Left renal pelvis (tissue), 4 donors: ENCODE measurements at places on chromosomes 1 and 21.

GRCh38 chr1:30748098-30748698, 9.4 kb downstream of the LAPTM5 start:
- DNase-seq = no peak

DNA sequence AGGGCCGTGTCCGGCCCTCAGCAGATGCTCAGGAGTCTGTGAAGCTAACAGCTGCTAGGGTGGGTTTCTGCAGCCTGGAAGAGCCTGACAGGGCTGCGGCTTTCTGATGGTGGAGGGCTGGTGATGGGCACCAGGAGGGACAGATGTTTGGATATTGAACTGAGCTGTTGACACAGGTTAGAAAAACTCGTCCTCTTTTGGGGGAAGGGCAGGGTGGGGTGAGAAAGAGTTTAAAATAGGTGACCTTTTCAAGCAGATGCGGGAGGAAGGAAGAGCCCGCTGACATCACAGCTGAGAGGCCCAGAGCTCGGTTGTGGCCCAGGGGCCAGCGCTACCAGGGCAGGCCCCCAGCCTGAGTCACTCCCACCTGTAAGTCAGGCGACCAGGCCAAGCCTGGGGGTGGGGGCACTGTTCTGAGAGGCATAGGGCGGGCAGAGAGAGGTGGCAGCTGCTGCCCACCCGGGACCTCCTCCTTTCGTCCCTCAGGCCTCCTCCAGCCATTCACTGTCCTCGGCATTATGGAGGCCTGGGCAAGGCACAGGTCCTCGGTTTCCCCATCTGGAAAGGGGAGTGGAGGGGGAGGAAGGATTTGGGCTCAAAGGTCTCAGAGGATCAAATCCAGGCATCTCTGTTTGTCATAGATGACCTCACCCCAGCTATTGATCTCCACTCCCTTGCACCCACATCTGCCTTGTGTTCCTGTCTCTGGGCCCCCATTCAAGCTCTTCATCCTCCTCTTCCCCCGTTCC, 32.3 kb upstream of the ID3 start:
- no peak for DNase-seq

DNA sequence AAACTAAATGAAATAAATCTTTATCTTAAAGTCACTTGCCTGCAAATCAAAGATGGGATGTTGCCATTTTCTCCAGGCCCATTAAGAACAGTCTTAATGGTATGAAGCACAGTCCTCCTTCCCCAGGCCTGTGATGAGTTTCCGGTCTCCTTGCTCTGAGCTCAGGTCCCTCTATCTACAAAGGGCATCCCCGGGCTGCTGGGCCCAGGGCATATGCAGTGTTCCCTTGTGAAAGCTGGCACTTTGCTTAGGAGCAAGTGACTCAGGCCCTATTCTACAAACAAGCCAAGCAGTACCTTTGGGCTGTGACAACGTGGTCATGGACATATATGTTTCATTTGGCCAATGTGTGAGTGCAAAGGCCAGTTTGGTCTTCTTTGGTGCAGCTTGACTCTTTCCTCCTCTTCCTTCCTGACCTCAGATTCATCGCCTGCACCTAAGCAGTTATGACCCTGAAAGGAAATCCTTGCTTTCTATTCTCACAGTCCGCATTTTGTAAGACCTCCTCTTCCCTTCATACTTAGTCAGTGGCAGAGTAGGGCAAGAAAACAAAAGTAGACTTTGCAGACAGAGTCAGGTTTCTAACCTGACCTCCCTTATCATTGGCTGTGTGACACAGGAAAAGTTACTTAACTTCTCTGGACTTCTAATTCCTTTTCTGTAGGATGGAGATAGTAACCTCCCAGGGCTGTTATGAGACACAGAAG, 109.5 kb downstream of the ERG start:
- no peak for DNase-seq

DNA sequence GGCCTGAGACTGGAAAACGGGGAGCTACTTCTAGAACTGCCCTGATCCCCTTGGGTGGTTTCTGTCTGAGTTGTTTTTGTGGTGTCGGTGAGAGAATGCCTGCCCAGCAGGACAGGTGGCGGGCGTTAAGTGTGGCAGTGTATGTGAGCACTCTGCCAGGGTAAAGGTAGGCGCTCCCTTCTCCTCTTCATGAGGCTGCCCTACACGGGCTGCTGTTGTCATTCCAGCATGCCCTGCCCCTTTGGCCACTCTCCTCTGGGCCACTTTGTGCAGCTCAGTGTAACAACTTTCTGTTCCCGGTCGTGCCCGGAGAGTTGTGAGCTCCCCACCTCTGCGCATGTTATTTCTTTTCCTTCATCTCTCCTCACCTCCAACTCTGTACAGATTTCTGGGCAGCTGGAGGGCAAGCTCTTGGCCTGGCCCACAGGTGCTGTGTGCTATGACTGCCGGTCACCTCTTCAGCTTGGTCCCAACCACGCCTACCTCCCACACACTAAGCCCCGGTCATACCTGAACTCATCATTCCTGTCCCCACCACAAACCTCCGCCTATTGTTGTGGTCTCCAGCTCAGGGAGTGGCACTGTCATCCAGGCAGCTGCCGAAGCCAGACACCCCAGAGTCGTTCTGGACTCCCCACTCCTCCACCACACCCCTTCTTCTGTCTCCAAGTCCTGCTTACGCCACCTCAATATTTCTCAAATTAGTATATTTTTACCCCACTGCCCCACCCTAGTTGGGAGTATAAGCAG, 69.0 kb downstream of the GADD45A start:
- no peak for DNase-seq

DNA sequence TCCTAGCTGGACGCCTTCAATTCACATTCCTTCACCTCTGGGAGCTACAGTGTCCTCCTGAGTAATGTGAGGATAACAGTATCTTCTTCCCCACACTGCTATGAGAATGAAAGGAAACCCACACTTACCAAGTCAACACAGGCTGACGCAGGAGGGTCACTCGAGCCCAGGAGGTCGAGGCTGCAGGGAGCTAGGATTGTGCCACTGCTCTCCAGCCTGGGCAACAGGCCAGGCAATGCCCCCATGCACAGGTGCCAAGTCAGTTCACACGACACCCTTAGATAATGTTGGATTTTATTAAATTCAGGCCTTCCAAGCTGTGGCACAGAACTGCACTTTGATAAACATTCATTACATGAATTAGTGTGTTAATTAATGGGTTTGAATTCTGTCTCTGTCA, 31.9 kb downstream of the MATN1 start:
- DNase-seq = no peak

DNA sequence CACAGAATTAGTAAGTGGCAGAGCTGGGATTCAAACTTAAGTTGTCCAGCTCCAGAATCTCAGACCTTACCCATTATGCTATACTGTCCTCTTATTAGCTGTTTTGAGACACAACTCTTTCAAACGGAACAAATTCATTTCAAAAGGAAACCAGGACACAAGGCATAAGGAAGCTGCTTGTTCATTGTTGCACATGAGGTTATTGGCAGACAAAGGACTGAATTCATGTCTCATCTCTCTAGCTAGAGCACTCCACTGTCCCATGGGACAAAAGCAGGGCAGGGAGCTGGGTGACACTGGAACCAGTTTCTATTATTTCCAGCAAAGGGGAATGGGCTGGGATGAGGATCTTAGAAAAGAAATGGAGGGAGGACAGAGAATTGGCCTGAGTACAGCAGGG, 26.4 kb downstream of the CHI3L2 start:
- DNase-seq = no peak

DNA sequence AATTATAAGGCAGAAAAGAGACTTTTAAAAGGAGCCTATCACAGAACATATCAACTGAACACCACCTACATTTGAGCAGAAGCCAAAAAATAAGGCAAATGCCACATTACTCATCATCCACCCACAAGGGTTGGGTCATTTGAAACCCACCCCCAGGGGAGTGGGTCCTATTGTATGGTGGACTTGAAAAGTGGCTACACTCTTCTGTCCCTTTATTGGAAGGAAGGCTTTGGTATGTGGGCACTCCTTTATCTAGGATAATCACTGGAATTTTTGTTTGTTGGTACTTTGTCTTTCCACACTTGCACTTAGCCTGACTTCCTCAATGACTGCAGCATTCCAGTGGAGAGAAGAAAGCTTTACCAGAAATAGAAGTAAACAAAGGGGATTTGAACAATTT, 157.2 kb upstream of the COL11A1 start:
- DNase-seq = no peak

DNA sequence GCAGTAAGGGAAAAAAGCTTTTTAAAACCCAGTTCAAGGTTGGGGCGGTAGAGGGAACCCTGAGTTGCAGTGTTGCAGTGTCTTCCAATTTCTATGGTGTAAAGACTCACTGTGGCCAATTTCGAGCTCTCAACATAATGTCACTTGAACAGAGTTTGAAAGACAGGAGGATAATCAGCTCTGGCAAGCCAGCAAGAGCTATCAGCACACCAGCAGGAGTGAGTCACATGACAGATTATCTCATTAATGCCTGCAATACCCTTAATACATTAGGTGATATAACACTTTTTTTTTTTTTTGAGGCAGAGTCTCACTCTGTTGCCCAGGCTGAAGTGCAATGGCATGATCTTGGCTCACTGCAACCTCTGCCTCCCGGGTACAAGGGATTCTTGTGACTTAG, 22.8 kb downstream of the SLC9C2 start:
- no peak for DNase-seq

GRCh38 chr1:14538335-14538734, 60.1 kb upstream of the KAZN start:
- DNase-seq = no peak

DNA sequence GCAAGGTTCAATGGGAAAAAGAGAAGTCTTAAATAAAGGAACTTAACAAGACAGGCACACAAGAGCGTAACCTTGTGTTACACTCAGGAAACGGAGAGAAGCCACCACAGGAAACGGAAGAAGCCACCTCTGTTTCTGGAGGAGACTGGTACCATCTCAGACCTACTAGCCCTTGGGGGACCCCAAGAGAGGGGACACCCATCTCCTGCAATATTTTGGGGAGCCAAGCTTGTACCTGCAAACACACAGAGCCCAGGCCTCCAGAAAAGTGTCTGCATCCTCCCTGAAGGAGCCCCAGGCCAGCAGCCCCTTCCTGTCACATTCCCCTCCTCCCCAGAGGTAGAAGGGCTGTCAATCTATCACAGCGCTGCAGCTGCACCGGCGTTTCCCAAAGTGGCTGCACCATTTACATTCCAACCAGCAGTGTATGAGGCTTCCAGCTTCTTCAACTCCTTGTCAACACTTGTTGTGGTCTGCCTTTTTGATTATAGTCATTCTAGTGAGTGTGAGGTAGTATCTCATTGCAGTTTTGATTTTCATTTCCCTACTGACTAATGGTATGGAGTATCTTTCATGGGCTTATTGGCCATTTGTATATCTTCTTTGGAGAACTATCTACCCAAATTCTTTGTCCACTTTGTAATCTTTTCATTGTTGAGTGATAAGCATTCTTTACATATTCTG, 23.0 kb upstream of the PADI1 start:
- DNase-seq = no peak

DNA sequence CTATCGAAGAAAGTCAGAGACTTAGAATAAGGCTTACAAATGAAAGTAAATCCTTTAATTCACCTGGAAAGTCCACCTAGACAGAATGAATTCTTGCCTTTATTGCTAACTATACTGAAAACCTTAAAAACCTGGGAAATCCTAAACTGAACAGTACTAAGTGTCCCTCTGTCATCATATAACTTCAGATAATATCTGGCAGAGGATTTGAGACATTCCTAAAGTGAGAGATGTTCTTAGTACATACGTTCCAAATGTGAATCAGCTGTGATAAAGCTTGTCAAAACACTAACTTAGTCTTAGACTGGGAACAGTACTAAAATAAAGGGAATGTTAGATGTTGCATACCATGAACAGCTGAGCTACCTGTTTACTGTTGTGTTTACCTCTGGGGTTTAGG, 121.7 kb downstream of the TNFSF18 start:
- DNase-seq = no peak

GRCh38 chr21:26709090-26709489, 136.0 kb upstream of the CYYR1 start:
- no peak for DNase-seq

- no peak for DNase-seq
Observed at GRCh38 chr1:71843012-71843411, 439.3 kb downstream of the NEGR1 start.

GRCh38 chr1:45512641-45513054, 9.0 kb downstream of the PRDX1 start:
- peak; percentile 29 for DNase-seq

- DNase-seq = no peak
Observed at GRCh38 chr21:34801519-34802132, 132.8 kb downstream of the CLIC6 start.

GRCh38 chr1:160169553-160170399, 18.4 kb downstream of the ATP1A4 start:
- no peak for DNase-seq

GRCh38 chr1:117244306-117244705, 33.6 kb upstream of the VTCN1 start:
- no peak for DNase-seq

GRCh38 chr21:40379881-40380810, 466.8 kb downstream of the DSCAM start:
- DNase-seq = no peak

- DNase-seq = no peak
Observed at GRCh38 chr1:160261556-160261892, 825 bp downstream of the DCAF8 start.

DNA sequence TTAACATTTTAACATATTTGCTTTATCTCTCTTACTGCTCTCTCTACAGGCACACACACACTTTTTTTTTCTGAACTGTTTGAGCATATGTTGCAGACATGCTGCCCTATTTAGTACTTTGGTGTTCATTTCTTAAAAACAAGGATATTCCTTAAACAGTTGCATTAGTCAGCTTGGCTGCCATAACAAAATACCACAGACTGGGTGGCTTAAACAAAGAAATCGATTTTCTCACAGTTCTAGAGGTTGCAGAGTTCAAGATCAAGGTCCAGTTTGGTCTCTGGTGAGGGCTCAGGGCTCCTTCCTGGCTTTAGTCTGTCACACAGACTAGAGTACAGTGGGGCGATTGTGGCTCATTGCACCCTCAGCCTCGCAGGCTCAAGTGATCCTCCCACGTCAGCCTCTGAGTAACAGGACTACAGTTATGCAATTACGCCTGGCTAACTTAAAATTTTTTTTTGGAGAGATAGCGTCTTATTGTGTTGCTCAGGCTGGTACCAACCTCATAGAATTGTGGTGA, 46.7 kb downstream of the RPRD2 start:
- no peak for DNase-seq

GRCh38 chr1:205147191-205147835, 25.5 kb upstream of the RBBP5 start:
- no peak for DNase-seq

- no peak for DNase-seq
Observed at GRCh38 chr1:11766429-11766776, 4.4 kb downstream of the C1orf167 start.

DNA sequence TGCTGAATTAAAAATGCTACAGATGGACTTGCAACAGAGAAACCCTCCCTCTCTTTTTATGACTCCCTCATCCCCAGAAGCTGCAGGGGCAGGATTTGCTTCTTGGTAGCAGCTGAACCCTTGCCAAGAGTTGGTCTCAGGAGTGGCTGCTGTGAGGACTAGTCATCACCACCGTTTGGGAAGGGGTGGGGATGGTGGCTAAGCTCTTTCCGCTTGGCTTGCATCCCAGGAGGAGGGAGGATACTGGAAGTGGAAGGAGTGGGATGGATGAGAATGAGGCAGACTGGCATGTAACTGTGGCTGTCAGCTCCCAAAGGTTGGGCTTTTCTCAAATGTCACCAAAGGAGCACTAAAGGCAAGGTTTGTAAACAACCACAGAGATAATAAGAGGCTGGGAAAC, 50.8 kb upstream of the COL24A1 start:
- DNase-seq = no peak

GRCh38 chr1:246153796-246154212, 353.3 kb downstream of the SMYD3 start:
- DNase-seq = no peak
